ENCODE measurements at places on chromosomes 5 and 9.
A peak's percentile ranks its signal among the peaks of the same experiment; 100 is the strongest.

DNA sequence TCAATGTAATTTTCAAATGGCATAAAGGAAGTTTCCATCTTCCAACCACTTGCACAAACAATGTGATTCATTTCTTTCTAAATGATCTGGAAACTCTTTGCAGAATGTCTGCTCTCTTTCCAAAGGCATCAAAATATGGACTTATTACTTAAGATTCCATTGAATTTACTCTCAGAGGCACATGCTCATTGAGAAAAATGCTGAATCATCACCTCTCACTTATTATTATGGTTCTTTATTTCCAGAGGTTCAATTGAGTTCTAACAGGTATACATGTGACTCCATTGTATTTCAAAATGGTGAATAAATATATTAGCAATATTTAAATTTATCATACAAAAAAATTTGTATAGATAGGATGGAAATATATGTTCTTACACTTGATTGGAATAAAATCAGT, 1140.6 kb downstream of the EFNA5 start:
- no peak for DNase-seq

DNA sequence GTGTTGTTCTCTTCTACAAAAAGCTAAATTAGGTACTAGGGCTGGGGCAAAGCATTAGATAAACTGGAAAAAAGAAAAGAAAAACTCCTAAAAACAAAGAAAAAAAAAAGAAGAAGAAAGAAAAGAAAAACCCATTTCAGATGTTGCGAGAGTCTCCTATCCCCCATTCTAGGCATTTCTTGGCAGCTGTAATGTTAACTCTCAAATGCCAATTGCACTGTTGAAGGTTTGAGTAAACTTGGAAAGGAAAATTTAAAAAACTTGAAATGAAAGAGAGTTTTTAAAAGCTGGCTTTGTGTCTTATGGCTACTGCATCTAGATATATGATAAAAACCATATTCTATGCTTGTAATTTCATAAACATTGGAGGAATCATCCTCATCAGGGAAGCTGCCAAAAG, 34.6 kb upstream of the CTSV start:
- no peak for DNase-seq

GRCh38 chr5:110262749-110263148, 463.7 kb downstream of the TMEM232 start:
- DNase-seq: no peak

GRCh38 chr5:129135633-129136032, 41.1 kb downstream of the ISOC1 start:
- peak; percentile 26 for DNase-seq

DNA sequence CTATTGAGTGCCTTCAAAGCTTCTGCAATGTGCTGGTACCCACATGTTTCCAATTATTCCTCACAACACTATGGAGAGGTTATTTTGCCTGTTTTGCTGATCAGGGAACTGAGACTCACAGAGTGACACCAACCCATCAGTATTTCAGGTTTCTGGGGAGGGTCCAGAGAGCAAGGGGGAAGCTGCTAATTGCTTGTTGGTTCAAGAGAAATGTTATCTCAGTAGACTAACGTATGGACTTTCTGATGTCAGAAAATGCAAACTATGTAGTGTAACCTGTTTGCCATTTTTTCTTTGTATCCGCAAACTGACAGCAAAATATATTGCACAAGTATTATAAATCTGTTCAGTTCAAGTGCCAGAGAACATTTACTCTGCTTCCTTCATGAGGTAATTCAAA, 108.3 kb upstream of the MSX2 start:
- DNase-seq: no peak

GRCh38 chr9:113349445-113350094, at the start of gene BSPRY:
Gene BSPRY, plus strand, starts transcription at chr9:113349541. Its CDS starts 39 bp downstream, at chr9:113349580.
- DNase-seq: peak; percentile 40

GRCh38 chr9:125761676-125762450, 14.7 kb downstream of the PBX3 start:
- DNase-seq: no peak

DNA sequence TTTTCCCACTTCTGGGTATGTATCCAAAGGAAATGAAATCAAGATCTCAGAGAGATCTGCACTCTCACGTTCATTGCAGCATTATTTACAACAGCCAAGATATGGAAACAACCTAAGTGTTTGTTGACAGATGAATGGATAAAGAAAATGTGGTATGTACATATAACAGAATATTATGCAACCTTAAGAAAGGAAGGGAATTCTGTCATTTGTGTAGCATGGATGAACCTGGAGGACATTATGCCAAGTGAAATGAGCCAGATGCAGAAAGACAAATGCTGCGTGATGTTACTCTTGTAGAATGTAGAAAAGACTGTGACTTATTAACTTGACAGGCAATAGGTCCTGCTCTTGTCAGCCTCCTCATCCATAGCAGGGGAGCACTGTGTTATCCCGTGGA, 31.4 kb downstream of the PPARGC1B start:
- no peak for DNase-seq

DNA sequence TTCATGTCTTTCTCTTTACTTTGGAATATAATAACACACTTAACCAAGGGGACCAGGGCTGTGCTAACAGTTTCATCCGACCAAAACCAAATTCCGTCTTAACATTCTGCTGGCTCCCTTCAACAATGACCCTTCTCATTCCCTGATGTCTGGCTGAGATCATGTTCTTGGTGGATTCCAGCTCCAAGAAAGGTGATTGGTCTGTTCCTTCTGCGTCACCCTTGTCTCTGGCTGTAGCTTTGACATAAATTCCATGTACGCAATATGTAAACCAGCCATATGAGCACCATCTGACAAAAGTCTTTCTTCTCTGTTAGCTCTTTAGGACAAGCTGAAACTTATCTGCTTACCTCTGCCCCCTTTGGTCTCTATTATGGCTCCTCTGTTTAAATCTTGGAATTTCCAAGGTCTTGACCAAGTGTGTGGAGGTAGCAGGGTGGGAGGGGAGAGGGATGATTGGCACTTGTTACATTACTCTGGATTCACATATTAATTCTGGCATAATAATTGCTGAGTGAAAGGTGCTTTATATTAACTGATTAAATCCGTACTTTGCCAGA, 45.7 kb upstream of the HSD17B4 start:
- DNase-seq: no peak

GRCh38 chr9:110197330-110198187, 10.4 kb downstream of the C9orf152 start:
- no peak for DNase-seq

DNA sequence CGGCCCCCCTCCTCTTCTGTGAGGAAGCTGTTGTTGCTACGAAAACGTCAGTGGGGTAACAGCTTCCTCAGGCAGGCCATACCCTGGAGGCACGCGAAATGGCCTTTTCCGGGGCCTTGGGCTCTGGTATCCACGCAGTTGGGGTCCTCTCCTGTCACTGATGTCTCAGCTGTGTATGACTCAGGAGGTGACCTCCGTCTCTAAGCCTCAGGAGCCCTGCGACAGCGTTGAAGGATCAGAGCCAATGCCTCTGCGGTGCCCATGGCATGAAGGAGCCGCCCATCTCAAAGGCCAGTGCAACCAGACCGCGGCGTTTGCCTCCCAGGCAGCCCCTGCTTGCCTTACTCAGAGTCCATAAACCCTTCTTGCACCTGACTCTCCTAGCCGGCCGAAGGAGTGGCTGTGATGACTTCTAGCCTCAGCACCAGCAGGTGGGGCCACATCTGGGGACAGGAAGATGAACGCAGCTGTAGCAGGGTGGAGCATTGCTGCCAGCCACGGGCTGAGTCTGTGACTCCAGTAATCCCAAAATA, 1.0 kb upstream of the MXD3 start:
- DNase-seq: no peak

DNA sequence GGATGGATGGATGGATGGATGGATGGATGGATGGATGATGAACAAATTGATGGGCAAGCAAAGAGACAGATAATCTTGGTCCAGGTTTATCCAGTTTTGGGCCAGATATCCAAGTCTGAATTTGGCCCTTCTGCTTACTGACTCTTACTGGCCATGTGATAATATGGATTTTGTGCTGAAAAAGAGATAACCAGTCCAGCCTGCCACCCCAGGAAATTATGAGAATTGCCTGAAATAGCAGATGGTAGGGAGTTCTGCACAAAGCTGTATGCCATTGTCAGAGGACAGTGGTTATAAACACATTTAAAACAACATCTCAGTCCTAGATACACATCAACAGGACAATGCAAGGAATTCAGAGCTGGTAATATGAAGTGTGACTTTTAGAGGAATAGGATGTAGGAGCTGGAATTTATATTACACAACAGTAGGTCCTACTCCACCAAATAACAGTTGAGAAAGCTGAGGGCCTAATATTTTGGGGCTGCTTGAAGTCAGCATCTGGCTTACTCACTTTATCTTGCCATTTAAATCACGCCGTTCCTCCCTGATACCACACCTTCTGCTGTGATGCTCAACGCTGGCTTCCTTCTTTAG, 9.0 kb upstream of the FAT2 start:
- DNase-seq: no peak

- DNase-seq: no peak
Measured at GRCh38 chr5:68021227-68021626, 194.3 kb upstream of the PIK3R1 start.

GRCh38 chr5:82364497-82364896, 86.3 kb upstream of the RPS23 start:
- DNase-seq: no peak

DNA sequence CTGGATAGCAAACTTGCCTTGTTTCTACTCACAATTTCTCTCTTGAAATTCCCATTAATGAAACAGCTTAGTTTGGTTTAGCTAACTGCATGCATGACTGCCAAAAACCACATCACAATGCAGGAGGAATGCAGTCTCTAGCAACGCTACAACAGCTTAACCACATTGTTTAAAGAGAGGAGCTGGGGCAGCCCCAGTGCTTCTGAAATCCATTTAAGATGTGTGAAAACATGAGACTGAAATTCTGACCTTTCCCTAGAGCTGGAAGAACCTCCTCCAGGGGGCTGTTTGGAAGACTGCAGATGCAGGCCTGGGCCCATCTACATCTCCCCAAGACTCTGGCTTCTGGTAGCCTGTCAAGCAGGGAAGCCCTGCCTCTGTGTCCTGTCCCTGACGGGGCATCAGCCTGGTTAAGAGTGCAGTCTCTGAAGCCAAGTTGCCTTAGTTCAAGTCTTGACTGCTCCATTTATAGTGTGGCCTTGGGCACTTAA, 157.1 kb downstream of the ZNF462 start:
- DNase-seq: no peak

- no peak for DNase-seq
Measured at GRCh38 chr5:80035839-80036238, 691 bp downstream of the THBS4 start.

DNA sequence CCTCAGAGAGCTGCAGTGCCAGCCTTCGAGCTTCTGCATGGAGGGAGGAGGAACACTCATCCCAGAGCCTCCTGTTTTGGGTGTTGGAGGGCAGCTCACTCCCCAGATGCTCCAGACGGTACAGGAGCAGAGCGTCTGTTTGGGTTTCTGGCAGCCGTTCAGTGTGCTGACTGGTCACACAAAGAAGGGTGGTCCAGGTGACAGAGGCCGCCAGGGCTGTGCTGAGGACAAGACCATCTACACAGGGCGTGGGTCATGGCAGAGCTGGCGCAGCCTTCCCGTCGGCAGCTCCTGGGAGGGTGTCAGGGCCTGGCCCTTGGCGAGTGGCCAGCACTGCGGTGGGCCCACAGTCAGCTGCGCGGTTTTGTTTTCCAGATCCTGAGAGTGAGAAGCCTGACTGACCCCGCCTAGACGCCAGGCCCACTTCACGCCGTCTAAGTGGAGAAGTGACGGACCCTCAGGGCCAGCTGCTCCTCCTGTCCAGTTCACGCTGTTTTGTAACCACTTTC, 131.4 kb upstream of the FAM120A start:
- DNase-seq: no peak

DNA sequence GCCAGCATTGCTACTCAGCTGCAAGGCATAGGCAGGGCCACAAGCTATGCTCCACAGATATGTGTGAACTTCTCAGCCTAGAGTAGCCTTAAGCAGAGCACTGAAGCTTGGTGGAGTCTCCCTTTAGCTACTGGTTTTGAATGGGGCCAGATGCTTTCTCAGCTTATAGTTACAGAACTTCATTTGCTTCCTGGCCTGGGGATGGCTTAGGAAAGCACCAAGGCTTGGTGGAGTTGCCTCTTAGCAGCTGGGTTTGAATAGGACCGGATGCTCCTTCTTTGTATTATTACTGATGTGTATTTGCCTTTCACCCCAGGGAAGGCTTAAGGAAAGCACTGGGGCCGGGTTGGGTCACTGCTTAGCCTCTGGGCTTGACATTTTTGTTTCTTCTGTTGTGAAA, 497.8 kb upstream of the SEMA6A start:
- DNase-seq: no peak

DNA sequence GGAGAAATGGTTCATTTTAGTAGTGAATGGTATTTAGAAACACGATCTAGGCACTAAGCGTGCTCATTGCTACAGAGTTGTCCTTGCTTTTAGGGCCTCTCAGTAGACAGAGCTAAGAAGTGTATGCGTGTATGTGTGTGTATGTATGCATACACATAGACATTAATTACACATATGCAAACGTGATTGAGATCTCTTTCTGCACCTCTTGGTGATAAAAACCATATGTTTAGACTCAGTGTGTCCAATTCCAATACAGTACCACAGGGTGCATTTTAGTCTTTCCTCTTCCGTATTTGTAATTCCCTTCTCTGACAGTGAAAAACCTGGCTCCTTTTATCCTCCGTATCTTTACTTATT, 13.1 kb downstream of the TRIO start:
- no peak for DNase-seq

- no peak for DNase-seq
Measured at GRCh38 chr5:153515301-153515700, 24.8 kb downstream of the GRIA1 start.

DNA sequence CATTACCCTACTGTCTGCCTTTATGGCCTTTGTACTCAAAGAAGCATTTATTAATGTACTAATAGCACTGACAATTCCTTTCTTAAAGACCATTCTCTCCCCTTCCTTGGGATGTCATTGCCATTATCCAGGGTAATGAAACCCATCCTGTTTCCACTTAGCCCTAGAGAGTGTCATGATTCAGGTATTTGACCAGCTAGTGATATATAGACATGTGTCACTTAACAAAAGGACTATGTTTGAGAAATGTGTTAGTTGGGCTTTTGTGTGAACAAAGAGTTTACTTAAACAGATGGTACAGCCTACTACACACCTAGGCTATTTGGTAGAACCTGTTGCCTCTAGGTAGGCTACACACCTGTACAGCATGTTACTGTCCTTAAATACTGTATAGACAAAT, 2.0 kb downstream of the ATP6V0E1 start:
- DNase-seq: no peak

DNA sequence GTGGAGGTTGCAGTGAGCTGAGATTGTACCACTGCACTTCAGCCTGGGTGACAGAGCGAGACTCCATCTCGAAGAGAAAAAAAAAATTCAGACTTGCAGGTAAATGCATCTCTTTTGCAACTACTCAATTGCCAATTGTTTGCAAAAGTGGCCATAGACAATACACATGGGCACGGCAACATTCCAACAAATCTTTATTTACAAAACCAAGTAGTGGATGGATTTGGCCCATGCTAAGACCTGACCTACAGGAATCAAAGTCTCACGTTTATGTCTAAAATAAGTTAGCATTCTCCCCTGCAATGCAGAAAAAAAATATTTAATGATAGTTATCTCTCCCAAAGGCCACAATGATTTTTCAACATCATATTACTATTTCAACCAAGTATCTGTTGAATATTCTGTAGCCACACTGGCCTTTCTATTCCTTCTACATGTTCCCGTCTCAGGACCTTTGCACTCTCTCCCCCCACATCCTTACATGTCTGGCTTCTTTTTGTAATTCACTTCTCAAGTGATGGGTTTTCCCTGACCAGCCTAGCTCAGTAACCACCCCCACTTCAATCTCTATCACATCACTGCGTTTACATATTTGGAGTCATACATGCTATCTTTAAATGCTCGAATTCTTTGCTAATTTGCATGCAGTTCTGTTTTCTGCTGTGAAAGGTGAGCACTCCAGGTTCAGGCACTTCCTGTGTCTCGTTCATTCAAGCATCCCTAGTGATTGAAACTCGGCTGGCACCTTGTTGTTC, 54.2 kb downstream of the FNBP1 start:
- no peak for DNase-seq

Measured in NB4 (cell line).